CD8-positive, alpha-beta T cell (primary cell): ENCODE measurements at places on chromosomes 7 and 10.
A peak's percentile ranks its signal among the peaks of the same experiment; 100 is the strongest.

- no peak for DNase-seq
Measured at GRCh38 chr7:97512441-97513207, 219.3 kb upstream of the TAC1 start.

GRCh38 chr10:76830218-76830617 lies 807.4 kb downstream of the KCNMA1 start:
- no peak for DNase-seq

GRCh38 chr10:47166405-47166777 lies 133.6 kb upstream of the GDF10 start:
- no peak for DNase-seq

DNA sequence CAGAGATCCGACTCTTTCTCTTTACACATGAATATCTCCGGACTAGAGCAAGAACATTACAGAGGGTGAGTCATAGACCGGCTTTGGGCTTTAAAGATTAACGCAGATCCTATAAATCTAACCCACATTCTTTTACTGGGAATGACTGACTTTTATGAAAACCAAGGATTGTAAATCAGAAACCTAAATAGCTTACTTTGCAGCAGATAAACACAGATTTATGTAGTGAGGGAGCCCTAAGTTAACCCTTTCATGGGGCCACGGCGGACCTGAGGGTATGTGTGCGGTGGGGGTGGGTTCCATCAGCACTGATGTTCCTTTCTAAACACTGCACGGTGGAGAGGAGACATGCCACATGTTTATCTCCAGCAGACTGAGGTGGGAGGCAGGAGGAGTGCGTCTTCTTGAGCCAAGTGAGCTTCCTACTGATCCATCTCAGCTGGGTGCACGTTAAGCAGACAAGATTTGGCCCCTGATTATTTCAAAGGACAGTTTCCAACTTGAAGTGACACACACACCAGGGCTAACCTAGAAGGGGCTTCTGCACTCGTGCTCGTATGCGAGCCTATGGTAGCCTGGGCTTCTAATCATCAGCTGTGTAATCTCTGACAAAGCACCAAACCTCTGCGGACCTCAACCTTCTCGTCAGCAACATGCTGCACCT lies 127.6 kb downstream of the WDR11 start:
- no peak for DNase-seq

- peak; percentile 2 for DNase-seq
Measured at GRCh38 chr7:44281811-44282600, 43.4 kb downstream of the CAMK2B start.

DNA sequence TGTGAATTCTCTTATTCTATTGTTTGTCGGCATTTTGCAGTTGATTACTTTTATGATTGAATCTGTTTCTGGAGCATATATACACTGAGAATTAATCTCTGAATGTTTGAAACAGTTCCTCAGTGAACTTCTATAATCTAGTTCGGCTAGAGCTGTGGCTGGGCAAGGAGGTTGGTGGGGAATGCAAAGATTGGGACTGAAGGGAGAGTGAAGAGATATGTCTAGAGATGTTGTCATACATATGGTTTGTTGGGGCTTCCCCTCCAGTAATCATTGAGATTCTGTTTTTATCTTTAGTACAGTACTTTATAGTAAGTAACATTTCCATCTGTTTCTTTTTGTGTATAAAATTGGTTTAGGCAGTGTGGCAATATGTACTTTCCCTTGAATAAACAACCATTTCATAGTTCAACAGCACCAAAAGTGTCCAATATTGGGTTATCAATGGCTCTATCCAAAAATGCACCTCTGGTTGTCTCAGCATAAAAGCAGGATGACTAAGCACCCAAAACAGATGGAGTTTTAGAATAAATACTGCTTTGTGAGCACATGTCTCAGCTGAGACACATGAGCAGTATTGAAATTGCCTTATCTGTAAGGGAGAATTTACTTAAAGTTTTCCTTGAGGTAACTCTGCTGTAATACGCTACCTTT lies 36.7 kb downstream of the WAC start:
- no peak for DNase-seq

GRCh38 chr7:157097569-157097968 lies 41.2 kb upstream of the UBE3C start:
- DNase-seq = no peak

DNA sequence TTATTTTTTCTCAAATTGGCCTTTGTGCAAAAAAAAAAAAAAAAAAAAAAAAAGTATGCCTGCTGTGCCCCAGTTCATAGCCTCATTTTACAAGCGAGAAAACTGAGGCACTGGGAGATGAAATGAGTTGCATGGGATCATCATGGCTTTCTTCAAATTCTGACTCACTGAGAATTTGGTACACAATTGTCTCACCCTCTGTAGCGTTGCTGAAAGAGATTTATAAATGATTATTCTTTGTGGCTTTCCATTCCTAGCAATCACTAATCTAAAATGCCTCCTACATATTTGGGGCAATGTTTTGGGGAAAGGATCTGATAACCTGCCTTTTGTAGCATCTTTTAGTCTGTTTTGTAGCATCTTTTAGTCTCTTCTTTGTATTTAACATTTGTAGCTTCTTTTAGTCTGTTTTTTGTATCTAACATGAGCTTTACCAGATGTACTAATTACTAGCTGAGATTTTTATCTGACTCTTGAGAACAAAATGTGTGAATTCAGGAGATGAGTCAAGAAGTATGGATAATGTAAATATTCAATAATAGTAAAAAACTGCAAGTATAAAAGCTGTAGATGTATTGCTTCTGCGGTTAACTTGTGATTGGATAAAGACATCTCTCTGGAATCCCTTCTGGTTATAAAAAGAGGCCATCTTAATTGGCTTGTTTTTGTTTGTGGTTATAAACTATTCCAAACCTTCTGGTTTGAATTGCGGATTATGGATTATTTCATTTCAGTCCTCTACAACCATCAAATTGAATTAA lies 161.4 kb downstream of the ARID5B start:
- no peak for DNase-seq

- DNase-seq = no peak
Measured at GRCh38 chr7:76108540-76109233, 60.8 kb downstream of the MDH2 start.

GRCh38 chr7:154375956-154376355 lies 323.8 kb downstream of the DPP6 start:
- no peak for DNase-seq

DNA sequence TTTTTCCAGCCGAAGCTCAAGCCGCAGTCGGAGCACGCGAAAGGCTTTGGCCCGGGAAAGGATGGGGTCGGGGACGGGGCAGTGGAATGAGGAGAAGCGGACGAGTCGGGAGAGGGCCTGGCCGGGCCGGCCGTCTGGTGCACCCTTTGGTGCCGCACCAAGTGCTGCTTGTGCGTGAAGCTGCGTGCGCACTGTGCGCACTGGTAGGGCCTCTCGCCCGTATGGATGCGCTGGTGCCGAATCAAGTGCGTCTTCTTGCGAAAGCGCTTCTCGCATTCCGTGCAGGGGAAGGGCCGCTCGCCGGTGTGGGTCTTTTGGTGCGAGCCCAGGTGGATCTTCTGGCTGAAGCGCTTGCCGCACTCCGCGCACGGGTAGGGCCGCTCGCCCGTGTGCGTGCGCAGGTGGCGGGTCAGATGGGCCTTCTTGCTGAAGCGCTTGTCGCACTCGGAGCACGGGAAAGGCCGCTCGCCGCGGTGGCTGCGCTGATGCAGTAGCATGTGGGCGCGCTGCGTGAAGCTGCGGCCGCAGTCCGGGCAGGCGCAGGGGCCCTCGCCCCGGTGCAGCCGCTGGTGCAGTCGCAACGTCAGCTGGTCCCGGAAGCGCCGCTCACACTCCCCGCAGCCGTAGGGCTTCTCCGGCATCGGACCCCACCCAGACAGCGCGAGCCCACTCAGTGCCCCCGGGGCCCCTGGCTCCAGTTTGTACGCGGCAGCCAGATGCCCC lies 7.8 kb downstream of the ZNF467 start:
- no peak for DNase-seq

DNA sequence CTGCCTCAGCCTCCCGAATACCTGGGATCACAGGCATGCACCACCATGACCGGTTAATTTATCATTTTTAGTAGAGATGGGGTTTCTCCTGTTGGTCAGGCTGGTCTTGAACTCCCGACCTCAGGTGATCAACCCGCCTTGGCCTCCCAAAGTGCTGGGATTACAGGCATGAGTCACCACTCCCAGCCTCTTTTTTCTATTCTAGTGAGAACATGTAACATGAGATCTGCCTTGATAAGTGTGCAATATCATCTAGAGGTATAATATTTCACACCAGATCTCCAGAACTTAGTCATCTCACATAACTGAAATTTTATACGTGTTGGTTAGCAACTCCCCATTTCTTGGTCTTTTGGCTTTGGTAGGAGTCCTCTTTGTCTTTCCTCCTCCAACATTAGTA lies 656.9 kb downstream of the CNTNAP2 start:
- DNase-seq = no peak

- DNase-seq = no peak
Measured at GRCh38 chr10:35438718-35439571, 102.6 kb downstream of the CCNY start.

- no peak for DNase-seq
Measured at GRCh38 chr10:6748981-6749635, 169.0 kb upstream of the PRKCQ start.

DNA sequence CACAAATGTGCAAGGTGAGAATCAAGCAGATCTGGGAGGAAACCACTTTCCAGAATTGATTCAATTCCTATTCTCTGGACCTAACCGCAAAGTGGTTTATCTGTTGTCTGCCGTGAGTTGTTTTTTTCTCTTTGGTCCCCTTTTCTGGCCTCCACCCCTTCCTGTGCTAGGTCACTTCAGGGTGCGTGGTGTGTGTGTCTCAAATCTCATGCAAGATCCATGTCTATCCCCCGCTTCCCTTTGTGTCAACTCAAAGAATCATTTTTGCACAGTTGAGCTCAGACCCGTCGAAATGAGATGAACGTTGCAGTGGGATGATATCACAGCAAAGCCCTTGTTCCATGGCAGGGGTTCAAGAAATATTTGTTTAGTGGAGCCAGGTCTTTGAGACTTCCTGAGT lies 184.5 kb downstream of the GATA3 start:
- DNase-seq = peak; percentile 61

GRCh38 chr10:15202639-15203038 lies 34.1 kb upstream of the NMT2 start:
- no peak for DNase-seq

DNA sequence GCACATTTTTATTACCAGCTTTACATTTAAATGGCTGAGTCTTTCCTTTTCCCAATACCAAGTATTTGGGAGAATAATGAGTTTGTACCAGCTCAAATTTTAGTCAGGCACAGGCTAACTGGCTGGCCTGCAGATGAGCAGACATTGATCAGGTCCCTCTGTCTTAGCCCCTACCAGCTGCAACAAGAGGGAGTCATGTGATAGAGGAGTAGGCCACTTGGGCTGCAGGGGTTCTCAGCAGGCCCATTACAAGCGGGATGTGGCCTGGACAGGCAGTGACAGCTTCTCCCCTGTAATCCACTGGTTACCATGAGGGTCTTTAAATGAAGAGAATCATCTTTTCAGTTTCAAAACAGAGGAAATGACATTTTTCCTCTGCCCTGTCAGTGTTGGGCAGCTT lies 283.6 kb downstream of the SUGCT start:
- no peak for DNase-seq

- no peak for DNase-seq
Measured at GRCh38 chr10:126185676-126186447, 202.4 kb downstream of the ADAM12 start.

DNA sequence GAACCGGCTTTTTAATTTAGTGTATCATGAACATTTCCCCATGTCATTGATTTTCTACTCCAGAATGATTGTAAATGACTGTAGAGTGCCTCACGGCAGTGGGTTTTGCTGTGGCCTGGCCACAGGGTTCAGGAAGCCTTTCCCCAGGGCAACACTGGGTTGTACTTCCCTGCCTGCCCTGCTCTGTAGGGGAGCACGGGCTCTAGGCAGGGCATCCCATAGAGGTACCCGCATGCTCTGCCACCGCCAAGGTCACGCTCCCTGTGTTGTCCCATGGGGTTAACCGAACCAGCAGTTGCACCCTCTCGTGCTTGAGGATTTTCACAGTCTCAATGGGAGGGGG lies 63.8 kb downstream of the BPGM start:
- DNase-seq = no peak

DNA sequence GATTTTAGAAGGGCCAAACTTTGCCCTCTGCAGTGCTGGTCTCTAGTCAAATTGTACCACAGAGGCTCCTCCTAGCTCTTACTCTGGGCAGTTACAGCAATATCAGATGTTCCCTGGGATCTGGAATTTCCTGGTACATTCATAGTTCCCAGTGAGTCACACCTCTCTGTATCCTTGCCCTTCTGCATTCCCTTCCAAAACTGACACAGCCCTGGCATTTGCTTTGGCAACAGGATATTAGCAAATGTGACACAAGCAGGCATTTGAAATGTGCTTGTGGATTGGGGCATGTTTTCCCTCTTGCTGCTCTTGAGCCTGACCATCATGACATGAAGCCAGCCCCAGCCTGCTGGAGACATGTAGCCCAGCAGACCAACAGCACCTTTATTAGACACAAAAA lies 284.7 kb upstream of the AKR1E2 start:
- no peak for DNase-seq

- no peak for DNase-seq
Measured at GRCh38 chr10:29189256-29189655, 99.6 kb upstream of the LYZL1 start.

DNA sequence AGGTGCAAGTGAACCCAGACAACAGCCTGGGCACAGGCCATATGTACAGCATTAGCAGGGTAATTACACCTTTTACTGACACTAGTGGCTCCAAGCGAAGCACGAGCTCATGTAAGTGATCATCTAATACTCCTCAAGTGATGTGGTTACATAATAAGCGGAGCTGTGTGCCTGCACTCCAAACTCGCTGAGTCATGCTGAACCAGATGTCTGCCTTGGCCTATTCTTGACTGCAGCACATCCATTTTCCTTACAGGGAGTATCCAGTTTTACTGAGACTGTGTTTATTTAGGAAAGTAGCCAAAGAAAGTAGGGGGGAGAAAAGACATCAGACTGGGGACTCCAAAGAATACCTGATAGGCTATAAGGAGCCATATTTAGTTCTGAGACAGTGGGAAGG lies 90.1 kb downstream of the GRM3 start:
- no peak for DNase-seq

DNA sequence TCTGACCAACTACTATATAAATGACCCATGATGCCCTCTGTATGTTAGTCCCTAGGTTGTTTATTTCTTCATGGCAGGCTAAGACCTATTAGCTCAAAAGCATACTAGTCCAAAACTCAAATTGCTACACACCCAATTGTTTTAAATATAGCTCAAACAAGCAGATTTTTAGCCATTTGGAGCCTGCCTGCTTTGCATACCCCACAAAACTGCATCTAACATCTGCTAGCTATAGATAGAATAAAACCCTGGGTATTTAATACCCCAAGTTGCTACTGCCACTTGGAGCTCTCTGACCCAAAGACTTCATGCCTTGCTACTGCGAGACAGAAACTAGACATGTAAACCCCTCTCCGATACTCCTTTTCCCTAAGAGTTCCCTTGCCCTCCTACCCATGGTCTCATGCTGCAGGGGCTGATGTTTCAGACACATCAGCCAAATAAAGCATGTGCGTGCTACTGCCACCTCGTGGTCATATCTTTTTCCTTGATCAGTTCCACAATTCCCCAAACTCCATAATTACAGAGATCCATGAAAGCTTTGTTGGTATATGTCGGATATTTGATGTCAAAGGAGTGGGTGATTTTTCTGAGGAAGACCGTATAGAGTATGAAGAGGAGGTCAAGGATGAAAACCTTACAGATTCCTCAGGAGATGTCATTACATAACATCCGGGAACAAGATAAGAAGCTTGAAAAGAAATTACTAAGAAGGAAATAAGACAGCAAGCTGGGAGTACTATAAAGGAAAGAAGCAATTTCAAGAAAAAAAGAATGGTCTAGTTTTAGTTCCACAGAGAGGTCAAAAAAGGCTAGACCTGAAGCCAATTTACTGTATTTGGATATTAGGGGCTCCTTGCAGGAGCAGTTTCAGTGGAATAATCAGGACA lies 386.6 kb downstream of the SH2D4B start:
- DNase-seq = no peak
